Body of pancreas (tissue), 4 donors: ENCODE measurements at places on chromosomes 11 and 22.

- no peak for DNase-seq
These were observed 91.1 kb upstream of the LMO1 start for GRCh38 chr11:8354622-8355415.

DNA sequence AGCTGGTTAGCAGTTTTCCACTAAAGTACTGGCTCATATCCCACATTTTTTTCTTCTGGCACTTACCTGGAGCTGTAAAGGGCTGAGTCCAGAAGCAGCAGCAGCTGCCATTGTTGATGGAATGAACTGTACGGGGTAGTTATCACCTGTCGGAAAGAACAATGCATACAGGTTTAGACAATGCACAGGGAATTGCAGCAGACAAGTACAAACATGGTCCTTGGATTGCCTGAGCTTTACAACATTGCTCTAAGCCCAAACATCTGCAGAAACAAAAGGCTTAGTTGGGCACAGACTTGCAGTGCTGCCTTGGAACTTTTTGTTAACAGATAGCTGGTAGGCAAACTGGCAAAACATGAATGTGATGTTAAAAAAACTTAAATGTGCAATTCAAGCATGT, 258.8 kb downstream of the SOX6 start:
- DNase-seq, result peak; percentile 19

- no peak for DNase-seq
These were observed 337.0 kb downstream of the SHANK2 start for GRCh38 chr11:70915158-70915985.

DNA sequence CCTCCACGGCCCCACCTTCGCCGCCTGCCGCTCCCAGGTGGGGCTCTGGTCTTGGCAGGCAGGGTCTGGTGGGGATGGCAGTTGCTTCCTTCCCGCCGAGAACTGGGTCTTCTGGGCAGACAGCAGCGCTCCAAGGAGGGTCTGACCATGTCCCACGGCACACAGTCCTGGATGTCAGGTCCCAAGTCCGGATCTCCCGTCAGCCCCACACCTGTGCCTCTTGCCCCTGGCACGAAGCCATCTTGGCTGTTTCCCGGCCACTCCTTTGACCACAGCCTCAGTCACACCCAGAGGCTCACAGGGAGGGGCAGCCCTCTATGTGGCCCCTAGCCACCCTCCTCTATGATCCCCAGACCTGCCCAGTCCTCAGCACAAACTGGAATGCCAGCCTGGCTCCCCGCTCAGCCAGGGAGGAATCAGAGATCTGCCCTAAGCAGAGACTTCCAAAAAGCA, 14.3 kb downstream of the MUC5B start:
- DNase-seq, result no peak

- no peak for DNase-seq
These were observed 532.9 kb upstream of the B3GAT1 start for GRCh38 chr11:134944986-134945385.

- DNase-seq, result no peak
These were observed 17.1 kb downstream of the OR6Q1 start for GRCh38 chr11:58047818-58048217.

GRCh38 chr11:65814986-65815565, 18.7 kb upstream of the SNX32 start:
- no peak for DNase-seq

DNA sequence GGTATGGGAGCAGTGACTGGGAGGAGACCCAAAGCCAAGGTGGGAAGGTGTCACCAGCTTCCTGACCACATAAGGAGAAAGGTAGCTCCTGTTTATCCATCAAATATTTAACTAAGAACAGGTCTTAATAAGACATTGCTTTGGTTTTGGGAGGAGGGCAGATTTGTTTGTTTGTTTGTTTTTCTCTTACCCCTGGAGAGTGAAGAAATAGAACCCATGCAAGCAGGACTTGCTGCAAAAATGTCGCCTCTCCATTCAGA, 26.2 kb upstream of the CD44 start:
- DNase-seq, result no peak

- DNase-seq, result no peak
These were observed 31.7 kb downstream of the PAX6 start for GRCh38 chr11:31779374-31779791.

- no peak for DNase-seq
These were observed 30.2 kb downstream of the CLMP start for GRCh38 chr11:123164732-123165450.

GRCh38 chr11:36447514-36447913, 62.6 kb downstream of the TRAF6 start:
- no peak for DNase-seq

GRCh38 chr22:38632528-38632927, 23.7 kb downstream of the FAM227A start:
- no peak for DNase-seq

DNA sequence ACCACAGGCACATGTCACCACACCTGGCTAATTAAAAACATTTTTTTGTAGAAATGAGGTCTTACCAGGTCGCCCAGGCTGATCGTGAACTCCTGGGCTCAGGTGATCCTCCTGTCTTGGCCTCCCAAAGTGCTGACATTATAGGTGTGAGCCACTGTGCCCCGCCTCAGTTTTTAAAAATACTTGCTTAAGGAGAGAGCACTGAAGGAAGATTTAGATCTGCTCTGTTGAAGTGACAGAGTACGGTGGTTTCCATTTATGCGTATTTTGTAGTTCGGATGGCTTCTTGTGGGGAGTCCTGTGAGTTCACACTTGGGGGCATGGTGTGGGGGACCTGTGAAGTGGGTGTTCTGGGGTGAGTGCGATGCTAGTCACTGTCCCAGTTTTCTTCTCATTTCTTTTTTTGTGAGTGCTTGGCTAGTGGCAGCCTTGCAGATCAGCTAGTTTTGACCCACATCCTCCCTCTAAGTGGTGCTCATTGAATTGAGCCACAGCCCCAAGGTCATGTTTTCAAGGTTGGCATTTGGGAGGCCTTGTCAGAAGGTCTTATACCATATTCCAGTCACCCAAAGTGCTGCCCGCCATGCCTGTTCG, 31.5 kb downstream of the PTPRJ start:
- no peak for DNase-seq

- DNase-seq, result no peak
These were observed 220.1 kb upstream of the CNTN5 start for GRCh38 chr11:98800696-98801095.

GRCh38 chr22:30602049-30602448, 4.9 kb upstream of the TCN2 start:
- no peak for DNase-seq

DNA sequence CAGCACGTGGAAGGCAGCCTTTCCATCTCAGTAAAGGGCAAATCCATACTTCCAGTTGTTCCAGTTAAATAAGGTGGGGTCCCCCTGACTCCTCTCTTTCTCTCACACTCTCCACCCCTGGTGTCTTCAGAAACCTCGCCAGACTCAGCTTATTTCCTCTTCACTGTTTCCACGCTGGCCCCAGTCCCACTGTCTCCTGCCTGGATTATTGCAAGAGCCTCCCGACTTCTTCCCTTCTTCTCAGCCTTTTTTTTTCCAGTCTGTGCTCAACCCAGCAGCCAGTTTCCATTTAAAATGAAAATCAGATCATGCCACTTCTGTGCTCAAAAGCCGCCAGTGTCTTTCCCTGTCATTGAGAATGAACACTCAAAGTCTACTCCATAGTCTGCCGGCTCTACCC, 131.4 kb downstream of the PKNOX2 start:
- DNase-seq, result no peak

GRCh38 chr11:2207773-2208621, 36.4 kb upstream of the TH start:
- no peak for DNase-seq

GRCh38 chr11:111845276-111846028, 25.9 kb downstream of the ALG9 start:
- no peak for DNase-seq

DNA sequence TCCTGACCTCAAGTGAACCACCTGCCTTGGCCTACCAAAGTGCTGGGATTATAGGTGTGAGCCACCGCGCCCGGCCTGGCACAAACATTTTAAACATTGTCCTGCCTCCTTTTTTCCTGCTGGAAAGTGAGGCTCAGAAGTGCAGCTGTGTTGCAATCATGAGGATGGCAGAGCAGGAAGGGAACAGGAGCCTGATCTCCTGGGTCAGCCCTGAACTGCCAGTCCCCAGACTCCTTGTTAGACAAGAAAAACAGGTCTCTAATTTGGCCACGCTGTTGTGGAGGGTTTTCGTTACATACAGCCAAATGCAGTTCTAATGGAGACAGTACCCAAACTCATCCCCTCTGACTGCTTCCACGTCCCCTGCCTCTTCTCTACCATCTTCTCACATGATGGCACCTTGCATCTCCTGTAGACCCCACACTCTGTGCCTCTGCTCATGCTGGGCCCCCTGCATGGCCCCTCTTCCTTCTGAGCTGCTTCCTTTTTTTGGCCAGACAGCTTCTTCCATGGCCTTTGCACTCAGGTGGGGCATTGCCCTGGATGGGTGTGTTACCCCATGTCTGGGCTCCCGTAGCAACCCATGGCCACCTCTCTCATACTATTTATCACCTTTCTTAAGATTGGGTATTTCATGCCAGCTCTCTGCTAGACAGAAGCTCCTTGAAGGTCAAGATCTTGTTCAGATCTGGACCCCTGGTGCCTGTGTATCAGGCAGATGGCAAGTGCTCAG, 227.1 kb downstream of the CEP164 start:
- no peak for DNase-seq
